ENCODE measurements at places on chromosomes 16 and 17. TPM values are rescaled to one million over a fixed set of nuclear protein-coding genes. Genes with fewer than 3 reads are reported as not detected.

The SSTR5 gene
- not detected for total RNA-seq

The SLC16A5 gene
- 12.3 TPM for total RNA-seq

The TMEM114 gene
- total RNA-seq: not detected

The EFNB3 gene
- 0.23 TPM for total RNA-seq

Measured in smooth muscle cell of the umbilical artery (primary cell).